Activated CD8-positive, alpha-beta memory T cell treated with anti-CD3 and anti-CD28 coated beads, Interleukin-2, amount 50 U/mL, for 4 hours (primary cell): ENCODE measurements at places on chromosomes 4 and X.

DNA sequence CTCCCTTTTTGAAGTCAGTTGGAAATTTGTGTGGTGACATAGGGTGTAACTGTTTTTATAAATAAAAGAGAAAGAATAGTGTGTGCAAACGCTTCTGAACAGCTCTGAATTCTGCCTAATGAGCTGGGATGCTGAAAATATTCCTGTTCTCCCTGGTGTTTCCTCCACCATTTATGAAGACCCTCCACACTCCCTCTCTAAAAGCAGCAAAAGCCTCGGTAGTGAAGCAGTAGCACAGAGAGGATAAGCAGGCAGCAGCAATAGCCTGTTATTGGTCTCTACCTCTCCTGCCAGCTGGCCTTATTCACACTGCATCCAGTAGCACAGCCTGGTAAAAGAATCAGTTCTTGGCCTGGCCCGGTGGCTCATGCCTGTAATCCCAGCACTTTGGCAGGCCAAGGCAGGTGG is 406.1 kb downstream of the IQCM start:
- no peak for DNase-seq

DNA sequence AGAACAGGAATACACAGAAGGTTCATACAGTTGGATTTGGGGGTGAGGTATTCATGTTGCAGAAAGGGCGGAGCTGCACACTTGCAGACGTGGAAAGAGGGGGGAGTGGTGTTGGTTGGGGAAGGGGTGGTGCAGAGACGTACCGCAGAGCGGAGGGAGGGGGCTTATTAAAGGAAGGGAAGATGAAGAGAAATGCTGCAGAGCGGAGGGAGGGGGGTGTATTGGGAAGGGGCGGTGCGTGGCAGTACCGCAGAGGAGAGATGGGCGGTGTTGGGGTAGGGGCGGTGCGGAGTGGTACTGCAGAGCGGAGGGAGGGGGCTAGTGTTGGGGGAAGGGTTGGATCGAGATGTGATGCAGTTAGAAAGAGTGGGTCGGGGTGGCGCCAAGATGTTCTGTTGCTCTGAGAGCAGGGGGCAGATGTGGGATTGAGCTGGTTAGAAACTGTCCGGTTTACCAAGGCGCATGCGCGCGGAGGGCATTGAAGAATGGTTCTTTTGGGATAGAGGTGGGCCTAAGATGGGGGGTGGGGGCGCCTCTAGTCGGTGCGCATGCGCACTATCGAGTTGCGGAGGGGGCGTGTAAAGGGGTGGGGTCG is 900 bp downstream of the TRO start:
- peak; percentile 48 for DNase-seq

- no peak for DNase-seq
These were observed 28.1 kb upstream of the GLRA3 start for GRCh38 chr4:174856926-174857800.

DNA sequence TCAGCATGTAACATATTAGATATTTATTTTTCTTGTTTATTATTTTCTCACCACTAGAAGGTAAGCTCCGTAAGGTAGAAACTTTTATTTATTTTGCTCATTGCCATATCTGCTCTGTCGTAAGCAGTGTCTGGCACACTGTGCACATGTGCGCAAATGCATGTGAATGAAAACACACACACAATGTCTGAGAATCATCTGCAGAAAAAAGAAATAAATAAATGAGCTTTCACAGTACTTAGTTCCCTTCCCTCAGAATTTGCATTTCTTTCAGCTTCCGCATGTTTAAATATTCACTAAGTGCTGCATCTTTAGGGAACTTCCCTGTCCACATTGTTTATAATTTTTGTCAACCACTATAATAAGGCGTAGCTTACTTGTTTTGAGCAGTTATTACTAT is 963.0 kb upstream of the PABPC4L start:
- no peak for DNase-seq

GRCh38 chr4:17068392-17068791 is 169.9 kb upstream of the LDB2 start:
- DNase-seq, result no peak
